ENCODE measurements at places on chromosomes 11 and 22.

GRCh38 chr22:35612903-35613302 is 4.2 kb downstream of the MB start:
- DNase-seq, result no peak

GRCh38 chr11:110077831-110078325 is 15.3 kb upstream of the ZC3H12C start:
- DNase-seq, result no peak

GRCh38 chr11:125111343-125112207 is at the start of gene TMEM218:
TSS of gene TMEM218 (minus strand) at chr11:125111626. CDS start at chr11:125102241, 9,385 bp downstream.
- DNase-seq, result peak; percentile 91

GRCh38 chr11:85827748-85828639 is 17.1 kb upstream of the SYTL2 start:
- no peak for DNase-seq

DNA sequence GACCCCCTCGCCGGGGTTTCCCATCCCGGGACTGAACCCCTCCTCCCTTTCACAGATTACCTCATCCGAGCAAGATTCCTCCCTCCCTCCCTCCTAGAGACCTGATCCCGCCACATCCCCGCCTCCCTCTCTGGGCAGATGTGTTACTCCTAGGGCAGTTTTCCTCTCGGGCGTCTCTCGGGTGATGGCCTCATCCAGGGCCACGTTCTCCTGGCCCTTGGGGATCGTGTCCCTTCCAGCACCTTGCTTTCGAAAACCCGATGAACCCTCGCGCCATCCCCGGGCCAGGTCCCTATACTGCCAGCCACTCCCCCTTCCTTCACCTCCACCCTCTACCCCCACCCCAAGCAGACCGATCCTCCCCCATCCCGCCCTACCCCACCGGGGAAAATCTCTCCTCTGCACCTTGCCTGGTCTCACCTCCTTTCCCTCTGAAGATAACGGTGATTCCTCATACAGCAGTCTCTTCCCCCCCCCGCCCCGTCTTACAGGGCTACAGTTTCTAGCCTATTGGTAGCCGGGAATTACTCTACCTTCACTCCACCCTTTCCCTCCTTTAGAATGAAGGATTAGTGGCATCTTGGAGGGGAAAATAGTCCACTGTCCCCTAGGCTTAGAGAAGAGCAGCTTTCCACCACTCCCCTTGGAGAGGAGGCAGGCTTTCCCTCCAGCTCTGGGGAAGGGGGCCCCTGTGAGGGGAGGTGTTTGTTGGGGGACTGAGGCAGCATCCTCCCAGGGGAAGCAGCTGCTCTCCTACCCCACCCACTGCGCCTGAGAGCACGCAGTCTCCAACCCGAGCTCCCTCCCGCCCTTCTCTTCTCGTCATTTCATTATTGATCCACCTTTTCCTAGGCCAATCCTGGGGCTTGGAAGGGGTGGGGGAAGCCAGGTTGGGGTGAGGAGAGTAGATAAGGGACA is 1.2 kb downstream of the KMT2A start:
- peak; percentile 48 for DNase-seq

GRCh38 chr11:44904261-44905020 is 46.2 kb downstream of the TP53I11 start:
- DNase-seq, result no peak

DNA sequence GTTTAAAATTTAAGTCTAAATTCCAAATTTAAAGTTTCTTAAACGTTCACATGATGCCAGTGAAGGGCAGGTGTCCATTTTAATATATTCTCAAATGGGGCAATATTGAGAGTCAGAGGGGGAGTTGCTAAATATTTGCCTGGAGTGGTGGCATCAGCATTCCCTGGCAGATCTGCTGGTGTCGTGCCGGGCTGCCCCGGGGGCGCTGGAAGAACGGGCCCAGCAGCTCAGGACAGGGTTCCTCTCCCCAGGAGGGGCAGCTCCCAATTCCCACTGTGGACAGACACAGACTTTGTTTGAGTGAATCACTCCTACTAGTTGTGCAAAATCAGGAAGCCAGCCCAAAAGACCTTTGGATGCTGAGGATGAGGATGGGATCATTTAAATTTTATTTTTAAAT is 468.7 kb upstream of the B3GAT1 start:
- no peak for DNase-seq

DNA sequence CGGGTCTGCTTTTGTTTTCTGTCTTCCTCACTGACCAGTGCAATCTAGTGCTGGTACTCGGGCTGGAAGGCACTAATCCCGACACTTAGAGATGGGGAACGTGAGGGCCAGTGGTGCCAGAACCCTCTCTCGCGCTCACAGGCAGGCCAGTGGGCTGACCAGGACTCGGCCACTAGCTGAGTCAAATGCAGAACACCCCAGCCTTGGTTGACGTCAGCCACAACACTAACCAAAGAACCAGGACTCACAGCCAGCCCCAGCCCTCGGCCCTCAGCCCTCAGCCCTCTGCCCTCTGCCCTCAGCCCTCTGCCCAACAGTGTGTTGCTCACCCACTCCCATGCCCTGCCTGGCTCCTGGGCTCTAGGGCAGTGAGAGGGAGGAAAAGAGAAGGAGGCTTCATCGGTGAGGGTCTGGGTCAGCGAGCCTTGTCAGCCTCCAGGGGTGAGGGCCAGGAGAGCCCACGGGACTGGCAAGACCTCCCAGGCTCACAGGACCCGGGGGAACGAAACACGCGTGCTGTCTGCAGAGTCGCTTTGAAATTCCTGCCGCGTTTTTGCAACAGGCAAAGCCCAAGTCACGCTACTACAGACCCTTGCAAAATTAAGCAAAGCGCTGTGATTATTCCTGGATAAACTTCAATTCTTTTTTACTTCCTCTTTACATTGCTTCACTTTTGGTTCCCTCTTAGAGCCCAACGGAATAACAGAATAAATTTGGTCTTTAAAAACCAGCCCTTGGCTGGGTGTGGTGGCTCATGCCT is 27.5 kb downstream of the KIAA0930 start:
- no peak for DNase-seq

DNA sequence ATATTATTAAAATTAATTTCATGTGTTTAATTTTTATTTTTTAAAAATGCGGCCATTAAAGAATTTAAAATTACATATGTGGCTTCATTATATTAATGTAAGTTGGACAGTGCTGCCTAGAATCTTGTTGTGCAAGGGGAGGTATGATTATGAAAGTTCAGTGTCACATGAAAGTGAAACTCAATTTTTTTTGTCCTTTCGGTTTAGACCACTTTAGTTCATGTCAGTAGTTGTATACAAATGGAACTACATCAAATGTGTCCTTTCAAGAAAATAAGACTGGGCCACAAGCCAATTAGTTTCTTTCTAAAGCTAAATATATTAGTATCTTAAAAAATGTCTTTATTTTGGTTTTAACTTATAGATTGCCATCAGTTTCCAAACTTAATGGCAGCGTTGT is 35.7 kb downstream of the TBCEL start:
- no peak for DNase-seq

DNA sequence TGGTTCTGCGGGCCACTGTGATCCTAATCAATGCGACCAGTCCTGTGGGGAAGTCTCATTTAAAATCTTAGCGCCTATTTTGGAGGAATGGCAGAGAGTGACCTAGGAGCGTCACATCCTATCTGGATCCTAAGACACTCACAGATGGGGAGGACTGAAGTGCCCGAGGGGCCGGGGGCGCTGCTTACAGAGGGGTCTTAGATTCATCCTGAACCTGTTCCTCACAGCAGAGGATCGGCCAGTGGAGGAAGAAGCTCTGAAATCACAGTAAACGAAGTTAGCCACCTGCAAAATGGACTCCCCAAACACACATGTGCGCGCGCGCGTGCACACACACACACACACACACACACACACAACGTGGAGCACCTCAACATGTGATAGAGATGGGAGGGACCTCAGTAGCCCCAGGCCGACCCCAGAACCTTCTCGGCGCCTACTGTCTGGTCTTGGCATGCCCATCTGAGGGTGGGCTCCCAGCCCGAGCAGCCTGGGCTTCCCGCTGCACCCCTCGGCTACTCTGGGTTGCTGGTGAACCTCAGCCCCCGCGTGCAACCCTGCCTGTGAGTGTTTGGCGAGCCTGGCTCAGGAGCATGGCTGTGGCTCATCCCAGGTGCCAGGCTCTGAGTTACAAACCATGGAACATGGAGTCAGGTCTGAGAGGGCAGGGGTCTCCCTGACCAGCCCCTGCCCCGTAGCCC is 613.3 kb downstream of the TBC1D22A start:
- DNase-seq, result no peak

- no peak for DNase-seq
Measured at GRCh38 chr11:43138621-43139140, 173.1 kb upstream of the API5 start.

- DNase-seq, result no peak
Measured at GRCh38 chr11:21472261-21472660, 720.6 kb upstream of the ANO5 start.

- no peak for DNase-seq
Measured at GRCh38 chr22:44585559-44586350, 87.7 kb upstream of the RTL6 start.

DNA sequence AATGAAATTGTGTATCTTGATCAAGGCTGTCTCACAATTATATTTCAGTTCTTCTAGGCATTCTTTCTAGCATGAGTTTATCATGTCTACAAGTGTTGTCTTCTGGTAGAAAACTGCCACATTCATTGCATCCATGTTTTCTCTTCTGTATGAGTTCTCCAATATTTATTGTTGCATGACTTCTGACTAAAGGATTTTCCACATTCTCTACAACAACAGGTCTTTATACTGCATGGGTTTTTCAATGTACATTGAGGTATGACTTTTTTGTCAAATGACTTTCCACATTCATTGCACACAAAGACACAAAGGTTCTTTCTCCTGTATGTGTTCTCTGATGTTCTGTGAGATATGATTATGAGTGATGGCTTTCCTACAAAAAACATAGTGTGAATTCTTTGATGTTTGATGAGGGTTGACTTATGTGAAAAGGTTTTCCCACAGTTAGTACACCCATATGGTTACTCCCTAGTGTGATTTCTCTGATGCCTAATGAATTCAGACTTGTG is 890.6 kb upstream of the CNTN5 start:
- no peak for DNase-seq

DNA sequence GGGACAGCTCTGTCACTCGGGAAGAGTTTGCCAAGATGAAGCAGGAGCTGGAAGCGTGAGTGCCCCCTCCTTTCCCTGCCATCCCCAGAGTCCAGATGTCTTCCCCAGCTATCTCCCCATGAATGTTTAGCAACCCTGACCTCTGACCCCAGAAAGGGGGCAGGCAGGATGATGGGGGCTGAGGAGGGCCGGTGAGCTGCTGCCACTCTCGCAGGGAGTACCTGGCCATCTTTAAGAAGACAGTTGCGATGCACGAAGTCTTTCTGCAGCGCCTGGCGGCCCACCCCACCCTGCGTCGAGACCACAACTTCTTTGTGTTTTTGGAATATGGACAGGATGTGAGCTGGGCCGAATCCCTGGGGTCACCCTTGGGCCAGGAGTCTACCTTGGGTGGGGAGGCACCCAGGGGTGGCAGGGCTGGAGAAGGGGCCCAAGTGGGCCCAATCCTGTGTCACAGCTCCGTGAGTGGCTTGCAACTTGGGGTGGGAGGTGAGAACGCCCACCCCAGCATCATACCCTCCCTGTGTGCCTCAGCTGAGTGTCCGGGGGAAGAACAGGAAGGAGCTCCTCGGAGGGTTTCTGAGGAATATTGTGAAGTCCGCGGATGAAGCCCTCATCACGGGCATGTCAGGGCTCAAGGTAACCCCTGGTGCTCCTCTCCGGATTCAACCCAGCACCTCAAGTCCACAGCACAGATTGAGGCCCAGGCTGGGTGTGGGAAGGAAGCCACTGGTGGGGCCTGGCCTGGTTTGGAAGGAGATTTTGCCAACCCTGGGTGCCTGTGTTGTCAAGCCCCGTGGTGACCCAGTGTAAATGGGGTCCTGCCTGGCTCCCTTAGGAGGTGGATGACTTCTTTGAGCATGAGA is 7.5 kb downstream of the CFL1 start:
- no peak for DNase-seq

DNA sequence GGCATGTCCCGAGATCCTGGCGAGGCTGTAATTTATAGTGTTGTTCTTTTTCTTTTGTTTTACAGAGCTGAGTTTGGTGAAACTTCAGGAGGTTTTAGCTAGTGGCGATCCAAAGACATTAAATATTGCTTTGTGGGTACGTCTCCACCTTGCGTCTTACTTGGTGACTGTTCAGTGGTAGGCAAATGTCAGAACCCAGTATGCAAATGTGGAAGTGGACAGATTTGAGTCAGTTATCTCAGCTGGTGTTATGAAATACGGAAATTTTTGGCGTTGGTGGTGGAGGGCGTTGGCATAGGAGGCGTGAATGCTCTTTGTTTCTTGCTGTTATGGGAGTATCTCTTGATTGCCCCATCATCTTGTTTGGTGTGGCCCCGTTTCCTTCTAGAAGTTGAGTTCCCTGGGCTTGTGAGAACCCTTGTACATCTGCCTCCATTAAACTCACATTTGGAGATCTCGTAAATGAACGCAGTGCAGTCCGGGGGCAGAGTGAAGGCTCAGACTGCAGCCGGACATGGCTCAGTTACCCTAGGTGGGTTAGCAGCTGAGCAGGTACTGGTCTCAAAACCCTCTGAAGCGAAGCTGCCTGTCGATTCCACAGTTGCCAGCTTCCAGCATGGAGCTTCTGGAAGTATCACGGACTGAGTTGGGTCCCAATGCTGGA is 39.9 kb downstream of the PTPRJ start:
- DNase-seq, result no peak

- no peak for DNase-seq
Measured at GRCh38 chr11:102385085-102386007, 38.3 kb downstream of the BIRC2 start.

DNA sequence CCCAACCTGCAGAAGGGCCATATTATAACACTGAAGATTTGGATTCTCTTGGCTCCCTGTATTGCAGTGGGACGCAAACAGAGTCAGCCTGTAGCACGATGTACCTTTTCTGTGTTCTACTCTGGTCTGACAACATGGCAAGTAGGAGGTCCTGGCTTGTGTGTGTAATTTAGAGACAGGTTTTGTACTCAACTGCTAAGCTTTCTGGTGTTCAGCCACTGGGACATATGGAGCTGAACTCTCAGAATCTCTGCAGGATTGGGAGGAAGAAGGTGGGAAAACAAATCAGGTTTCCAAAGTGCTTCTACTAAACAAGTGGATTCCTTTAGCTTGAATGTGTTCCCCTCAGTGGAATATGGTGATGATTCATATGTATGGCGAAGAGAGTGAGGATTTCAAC is 192.5 kb upstream of the MTMR2 start:
- DNase-seq, result no peak

DNA sequence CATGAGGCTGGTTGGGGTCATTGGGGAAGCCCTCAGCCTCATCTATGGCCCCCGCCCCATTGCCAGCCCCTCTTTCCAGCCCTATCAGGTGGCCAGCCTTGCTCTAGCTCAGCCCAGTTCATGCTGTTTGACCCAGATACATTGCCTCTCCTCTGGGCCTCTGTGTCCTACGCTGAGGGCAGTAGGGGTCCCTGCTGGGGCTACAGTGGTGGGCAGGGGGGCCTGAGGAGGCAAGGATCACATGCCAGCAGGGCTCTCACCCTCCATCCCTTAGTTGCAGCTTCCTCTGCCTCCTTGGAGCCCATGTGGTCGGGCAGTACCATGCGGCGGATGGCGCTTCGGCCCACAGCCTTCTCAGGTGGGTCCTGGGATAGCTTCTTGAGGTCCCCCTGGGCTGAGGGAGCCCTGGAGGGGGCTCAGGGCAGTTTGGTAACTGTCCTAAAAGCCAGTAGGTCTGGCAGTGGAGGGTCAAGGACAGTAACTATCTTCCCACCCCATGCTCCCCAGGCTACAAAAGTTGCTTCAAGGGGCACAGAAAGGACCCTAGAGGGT is 19.2 kb downstream of the EMID1 start:
- no peak for DNase-seq

GRCh38 chr22:39117585-39118191 is 20.6 kb downstream of the APOBEC3H start:
- peak; percentile 67 for DNase-seq

- peak; percentile 4 for DNase-seq
Measured at GRCh38 chr11:3107608-3108182, 50.5 kb upstream of the CARS1 start.

- DNase-seq, result no peak
Measured at GRCh38 chr11:11588891-11589290, 32.9 kb downstream of the GALNT18 start.
